Stimulated activated CD8-positive, alpha-beta memory T cell treated with anti-CD3 and anti-CD28 coated beads, Interleukin-7, amount 100 ng/mL, for 24 hours (primary cell): ENCODE measurements at places on chromosomes 12 and 14.

- no peak for DNase-seq
Observed at GRCh38 chr14:58054100-58054499, 97.9 kb downstream of the ARMH4 start.

DNA sequence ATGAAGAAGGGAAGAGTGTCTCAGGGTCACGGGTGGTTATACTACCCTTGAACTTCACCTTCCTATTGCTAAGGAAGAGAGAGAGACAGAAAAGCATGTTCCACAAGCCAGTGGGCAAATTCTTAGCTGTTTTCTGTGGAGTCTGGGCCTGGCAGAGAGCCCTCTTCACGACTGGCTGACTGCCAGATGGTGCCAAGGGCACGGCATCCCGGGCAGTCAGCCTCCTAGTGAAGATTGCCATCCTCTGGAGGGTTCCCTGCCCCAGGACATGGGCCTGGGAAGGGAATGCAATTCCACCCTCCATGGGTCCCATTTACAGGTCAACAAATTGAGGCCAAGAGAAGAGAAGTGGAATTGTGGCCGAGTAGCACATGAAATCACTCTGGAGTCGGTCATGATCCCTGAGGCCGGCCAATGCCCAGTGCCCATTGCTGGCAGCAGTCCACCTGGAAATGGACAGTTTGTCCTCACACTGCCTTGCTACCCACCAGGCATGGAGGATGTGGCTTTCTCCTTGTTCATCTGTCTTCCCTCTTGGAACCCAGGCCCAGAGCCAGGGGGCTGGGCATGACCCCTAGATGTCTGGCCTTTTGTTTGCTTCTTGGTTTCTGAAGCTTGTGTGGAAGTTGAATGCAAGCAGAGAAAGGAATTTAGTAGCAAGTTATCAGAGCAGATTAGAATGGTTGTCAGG lies 9.9 kb downstream of the TUNAR start:
- DNase-seq, result no peak

GRCh38 chr14:65502676-65503124 lies 90.2 kb downstream of the FUT8 start:
- DNase-seq, result no peak

DNA sequence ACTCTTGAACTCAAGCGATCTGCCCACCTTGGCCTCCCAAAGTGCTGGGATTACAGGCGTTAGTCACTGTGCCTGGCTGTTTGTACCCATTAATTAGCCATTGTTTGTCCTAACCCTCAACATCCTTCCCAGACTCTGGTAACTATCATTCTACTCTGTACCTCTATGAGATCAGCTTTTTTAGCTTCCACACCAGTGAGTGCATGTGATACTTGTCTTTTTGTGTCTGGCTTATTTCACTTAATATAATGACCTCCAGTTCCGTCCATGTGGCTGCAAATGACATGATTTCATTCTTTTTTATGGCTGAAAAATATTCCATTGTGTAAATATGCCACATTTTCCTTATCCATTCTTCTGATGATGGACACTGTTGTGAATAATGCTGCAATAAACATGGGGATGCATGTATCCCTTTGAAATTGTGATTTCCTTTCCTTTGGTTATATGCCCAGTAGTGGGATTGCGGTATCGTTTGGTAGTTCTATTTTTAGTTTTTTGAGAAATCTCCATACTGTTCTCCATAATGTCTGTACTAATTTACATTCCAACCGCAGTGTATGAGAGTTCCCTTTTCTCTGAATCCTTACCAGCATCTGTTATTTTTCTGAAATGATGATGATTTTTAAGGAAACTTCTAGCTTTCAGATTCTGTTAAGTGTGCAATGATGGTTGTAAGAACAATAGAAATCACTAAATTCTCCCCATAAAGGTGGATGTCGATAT lies 6.7 kb upstream of the PPP4R3A start:
- DNase-seq, result no peak

- DNase-seq, result no peak
Observed at GRCh38 chr12:82942991-82943401, 256.3 kb downstream of the TMTC2 start.

DNA sequence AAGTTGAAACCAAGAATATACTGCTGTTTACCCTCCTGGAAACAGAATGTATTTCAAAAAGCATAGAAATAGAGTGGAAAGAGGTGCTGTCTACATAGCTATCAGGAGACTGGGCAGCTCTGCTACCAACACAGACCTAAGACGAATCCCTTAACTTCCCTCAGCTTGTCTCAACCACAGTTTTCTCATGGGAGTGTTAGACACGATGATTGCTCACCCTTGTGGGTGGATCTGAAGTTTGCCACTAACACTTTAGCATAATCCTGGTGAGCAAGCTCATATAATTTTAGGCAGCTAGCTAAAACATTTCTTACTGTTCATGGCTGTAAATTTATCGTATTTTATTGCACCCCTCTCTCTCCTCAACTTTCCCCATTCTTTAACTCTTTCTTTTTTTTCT lies 38.5 kb downstream of the C12orf75 start:
- no peak for DNase-seq

- DNase-seq, result no peak
Observed at GRCh38 chr14:31142455-31143087, 65.0 kb downstream of the HECTD1 start.

DNA sequence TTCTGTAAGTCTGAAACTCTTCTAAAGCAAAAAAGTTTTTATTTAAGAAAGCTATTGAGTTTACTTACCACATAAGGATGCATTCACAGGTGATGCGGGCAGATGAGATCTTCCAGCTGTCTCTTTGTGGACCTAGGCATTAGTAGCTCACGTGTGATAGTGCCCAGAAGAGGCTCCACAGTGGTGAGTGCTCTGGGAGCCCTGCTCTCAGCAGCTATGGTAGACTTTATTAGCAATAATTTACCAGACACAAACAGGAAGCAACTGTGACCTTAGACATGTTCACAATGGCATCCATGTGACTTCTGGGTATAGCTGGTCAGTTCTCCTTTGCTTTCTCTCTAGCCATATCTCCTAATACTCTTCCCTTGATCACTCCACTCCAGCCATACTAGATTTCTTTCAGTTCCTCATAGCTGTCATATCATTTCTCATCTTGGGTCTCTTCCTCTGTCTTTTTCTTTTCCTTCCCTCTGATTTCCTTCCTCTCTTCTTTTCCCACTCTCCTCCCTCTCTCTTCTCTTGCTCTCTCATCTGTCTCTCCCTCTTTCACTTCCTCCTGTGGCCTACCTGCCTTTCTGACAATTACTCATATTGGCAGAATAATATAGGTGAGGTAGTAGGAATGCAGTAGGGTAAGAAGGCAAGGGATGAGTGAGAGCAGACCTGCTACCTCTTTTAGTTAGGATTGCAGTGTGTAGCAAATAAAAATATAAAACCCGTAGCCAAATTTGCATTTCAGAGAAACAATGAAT lies 75.2 kb upstream of the SCAF11 start:
- no peak for DNase-seq

GRCh38 chr14:90846511-90846910 lies 30.3 kb upstream of the TTC7B start:
- no peak for DNase-seq

DNA sequence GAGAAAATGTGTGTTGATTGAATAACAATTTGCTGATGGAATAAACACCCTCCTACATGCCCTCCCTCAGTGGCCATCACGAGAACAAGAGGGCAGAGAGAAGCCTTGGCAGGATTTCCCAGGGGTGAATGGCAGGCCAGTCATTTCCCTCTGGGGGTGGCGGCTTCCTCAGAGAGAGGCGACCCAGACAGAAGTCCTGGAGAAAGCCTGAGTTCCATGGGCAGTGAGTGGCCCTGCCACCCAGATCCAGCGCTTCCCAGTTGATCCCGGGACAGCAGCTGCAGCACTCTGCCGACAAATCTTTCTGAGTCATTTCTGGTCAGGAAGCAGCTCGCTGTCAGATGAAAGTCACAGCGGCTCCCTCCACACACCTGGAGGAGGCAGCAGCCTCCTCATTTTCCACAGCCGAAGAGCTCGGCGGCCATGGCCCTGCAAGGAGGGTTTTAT lies 123.0 kb downstream of the SCARB1 start:
- DNase-seq, result no peak

DNA sequence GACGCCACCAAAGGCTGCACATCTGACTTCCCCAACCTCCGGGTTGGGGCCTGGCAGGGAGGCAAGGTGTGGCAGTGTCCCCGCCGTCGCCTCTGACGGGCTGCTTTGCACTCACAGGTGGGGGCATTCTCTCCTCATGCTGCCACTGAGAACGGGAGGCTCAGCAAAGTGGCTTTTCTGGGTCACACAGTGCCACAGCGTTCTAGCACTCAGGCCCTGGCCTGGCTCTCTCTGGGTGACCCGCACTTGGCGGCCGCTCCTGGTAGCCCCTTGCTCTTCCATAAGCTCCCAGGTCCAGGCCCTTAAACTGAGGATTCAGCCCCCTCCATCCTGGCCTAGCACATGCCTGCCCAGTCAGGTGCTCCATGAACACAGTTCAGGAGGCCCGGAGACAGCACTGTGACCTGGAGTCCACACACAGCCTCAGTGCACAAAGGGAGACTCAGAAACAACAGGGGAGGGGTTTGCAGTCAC lies 25.2 kb downstream of the SERPINA1 start:
- DNase-seq, result no peak

DNA sequence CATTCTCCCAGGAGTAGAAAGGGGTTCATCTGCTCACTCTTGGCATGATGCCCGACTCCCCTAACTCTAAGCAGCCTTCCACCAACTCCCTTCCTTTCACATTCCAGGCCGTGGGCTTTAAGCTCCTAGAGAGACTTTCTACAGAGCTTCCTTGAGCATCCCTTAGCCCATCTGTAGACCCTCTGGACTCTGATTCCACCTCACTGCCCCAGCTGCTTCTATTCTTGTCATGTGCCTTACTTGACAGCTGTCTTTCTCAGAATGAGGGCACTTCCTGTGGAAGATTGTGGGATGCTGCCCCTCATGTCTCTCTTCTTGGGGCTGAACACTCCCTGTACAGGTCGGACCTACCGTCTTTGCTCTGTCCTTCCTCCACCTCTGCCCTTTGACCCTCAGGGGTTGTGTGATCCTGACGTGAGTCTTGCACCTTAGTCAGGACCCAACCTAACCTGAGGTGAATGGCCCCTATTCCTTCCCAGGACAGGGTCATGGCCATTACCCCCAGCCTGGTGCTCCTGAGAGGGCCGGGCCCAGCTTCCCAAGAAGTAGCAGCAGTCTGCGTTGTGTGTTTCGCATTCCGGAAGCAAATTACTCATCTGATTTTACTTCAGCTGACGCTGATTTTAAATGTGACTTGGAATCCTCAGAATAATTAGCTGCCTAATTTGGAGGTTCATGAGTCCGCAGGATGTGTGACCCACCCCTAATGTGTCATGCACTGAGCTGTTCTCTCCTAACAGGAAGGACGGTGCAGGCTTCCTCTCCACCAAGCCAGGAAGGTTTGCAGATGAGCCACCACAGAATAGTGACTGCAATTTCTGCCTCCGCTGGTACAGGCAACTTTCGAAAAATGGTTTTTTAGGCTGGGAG lies 2.7 kb upstream of the GALNT6 start:
- DNase-seq, result peak; percentile 26

DNA sequence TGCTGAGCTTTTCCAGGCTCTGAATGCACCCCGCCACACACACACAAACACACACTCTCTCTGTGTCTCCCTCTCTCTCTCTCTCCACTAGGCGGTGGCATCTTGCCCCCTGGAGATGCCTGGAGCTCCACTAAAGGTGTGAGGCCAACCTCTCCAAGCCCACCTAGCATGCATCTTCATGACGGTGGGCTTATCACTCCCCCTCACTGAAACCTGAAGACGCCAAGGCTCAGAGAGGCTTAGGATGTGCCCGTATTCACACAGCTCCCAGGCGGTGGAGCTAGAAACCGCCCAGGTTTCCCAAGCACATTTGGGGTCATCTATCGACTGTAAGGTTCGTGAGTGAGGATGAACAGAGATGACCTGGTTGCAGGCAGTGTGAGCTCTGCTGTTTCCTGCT lies 42.6 kb upstream of the BCL11B start:
- DNase-seq, result no peak

DNA sequence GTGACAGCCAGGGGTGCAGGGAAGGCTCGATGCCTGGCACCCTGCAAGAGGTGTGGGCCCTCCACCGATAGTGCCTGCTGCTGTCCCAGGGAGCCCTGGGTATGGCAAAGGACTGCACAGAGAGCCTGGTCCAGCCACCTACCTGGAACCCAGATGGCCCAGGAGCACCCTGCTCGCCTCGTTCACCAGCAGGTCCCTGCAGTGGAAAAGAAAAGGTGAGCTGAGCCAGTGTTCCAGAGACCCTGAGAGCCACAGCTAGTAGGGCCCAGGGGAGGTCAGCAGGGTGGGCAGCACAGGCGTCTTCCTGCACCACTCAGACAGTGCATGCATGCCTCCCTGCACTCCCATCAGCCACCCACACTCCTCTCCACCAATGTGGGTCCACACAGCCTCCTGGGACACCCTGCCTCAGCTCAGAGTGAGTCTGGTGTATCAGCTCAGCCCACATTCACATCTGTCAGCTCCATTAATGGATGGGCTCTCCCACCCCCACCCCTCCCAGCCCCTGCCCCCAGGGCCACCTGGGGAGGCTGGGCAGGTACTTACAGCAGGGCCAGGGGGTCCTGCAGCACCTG lies 20.2 kb downstream of the TMEM106C start:
- DNase-seq, result no peak

DNA sequence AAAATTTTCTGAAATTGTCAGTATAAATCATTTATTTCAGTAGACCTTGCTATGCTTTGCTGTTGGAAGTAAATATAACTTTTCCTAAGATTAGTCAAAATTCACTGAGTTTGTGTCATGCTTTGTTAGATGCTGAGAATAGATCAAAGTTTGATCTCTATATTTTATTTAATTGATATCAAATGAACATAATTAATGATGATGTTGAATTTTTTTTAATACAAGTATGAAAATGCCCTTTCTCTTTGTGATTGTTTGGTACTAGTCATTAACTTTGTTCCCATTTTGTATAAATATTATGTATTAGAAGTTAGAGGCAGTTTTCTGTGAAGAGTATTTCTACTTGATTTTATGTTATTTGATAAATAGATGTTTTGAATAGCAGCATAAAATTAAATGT lies 45.7 kb downstream of the CCDC91 start:
- no peak for DNase-seq

- DNase-seq, result peak; percentile 43
Observed at GRCh38 chr14:75982266-75983018, 647 bp upstream of the TGFB3 start.

- DNase-seq, result no peak
Observed at GRCh38 chr12:58509116-58509885, 411.0 kb downstream of the LRIG3 start.

- no peak for DNase-seq
Observed at GRCh38 chr12:120706029-120706428, 4.2 kb upstream of the UNC119B start.

GRCh38 chr12:89927226-89927698 lies 218.6 kb upstream of the ATP2B1 start:
- DNase-seq, result no peak

DNA sequence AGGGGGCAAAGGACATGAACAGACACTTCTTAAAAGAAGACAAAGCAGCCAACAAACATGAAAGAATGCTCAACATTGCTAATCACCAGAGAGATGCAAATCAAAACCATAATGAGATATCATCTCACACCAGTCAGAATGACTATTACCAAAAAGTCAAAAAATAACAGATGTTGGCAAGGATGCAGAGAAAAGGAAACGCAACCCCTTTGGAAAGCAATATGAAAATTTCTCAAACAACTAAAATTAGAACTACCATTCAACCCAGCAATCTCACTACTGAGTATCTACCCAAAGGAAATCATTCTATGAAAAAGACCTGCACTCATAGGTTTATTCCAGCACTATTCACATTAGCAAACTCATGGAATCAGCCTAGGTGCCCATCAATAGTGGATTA lies 25.6 kb downstream of the MDM1 start:
- DNase-seq, result no peak

- no peak for DNase-seq
Observed at GRCh38 chr12:90292183-90292582, 583.5 kb upstream of the ATP2B1 start.

- DNase-seq, result no peak
Observed at GRCh38 chr12:50506753-50507473, 2.1 kb downstream of the DIP2B start.
